Stimulated activated CD4-positive, alpha-beta T cell treated with anti-CD3 and anti-CD28 coated beads, TNF-alpha, amount 100 ng/mL, for 1 hour (primary cell): ENCODE measurements at places on chromosomes 4 and X.

DNA sequence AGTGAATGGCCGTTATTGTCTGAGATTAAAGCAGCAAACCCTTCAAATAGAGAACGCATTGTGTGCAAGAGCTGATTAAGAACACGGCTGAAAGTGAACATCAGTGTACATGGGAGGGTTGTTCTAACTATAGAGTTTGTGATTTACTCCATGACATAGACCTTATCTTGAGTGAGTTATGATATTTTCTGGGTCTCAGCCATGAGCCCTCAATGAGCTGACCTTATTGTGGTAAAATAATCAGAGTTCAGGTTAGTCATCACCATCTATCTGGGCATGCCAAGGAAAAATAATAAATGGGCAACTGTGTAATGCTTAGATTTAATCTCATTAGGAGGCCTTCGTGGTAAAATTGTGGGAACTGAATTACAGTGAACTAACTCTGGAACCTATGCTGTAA lies 33.2 kb upstream of the CLDN24 start:
- no peak for DNase-seq

DNA sequence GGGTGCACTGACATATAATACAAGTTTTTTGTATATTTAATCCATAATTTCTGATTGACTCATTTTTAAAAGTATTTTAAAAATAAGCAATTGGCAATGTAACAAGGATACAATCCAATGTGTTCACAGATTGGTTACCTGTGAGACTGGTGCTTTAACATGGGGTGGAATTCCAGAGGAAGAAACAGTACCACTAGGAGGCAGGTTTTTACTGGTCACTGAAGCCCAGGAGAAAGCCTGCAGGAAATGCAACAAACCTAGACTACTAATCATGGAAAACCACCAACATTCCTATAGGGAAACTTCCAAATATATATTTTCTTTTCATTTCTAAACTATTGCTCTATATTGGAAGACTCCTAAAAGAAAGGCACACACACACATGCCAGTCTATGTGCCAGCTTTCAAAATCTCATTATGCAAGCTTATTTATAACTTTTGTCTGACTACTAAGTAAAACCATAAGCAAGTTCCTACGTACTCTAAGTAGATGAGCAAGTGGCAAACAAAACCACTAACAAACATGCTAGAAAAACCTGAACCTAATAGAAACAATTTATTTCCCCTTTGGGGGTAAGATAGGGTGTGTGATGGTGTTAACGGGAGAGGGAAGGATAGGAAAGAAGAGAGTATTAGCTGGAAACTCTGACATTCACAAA lies 19.2 kb downstream of the G3BP2 start:
- no peak for DNase-seq

GRCh38 chr4:112532267-112532666 lies 16.3 kb upstream of the NEUROG2 start:
- no peak for DNase-seq

DNA sequence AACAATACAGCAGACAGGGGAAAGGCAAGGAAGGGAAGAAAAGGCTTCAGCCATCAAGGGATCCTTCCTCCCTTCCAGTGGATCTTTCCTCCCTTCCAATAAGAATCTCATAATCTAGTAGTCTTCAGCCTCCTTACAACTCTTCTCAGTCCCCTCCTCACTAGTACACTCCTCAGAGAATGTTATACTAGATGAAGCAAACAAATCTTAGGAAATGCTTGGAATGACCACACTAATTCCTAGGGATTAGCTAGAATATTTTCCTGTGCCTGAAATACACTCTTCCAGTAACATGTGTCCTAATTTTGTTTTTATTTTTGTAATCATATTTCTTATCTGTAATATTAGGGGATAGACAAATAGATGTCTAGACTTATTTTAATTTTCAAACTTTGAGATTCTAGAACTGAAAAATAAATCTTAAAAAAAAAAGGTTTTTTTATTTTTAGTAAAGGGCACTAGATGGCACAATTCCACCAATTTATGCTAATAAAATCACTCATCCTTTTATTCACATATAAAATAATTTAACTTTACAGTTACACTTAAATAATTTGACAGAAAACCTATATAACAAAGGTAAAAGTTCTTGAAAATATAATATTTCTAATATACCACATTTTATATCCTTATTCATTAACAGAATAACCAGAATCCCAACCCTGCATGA lies 7.0 kb upstream of the STPG2 start:
- DNase-seq, result no peak

GRCh38 chr4:108751321-108751720 lies 11.5 kb downstream of the ETNPPL start:
- DNase-seq, result no peak

GRCh38 chrX:17442898-17443297 lies 67.9 kb downstream of the NHS start:
- no peak for DNase-seq

GRCh38 chr4:145301386-145302080 lies 121.1 kb upstream of the OTUD4 start:
- no peak for DNase-seq

GRCh38 chr4:21596521-21596920 lies 352.1 kb downstream of the KCNIP4 start:
- DNase-seq, result no peak

DNA sequence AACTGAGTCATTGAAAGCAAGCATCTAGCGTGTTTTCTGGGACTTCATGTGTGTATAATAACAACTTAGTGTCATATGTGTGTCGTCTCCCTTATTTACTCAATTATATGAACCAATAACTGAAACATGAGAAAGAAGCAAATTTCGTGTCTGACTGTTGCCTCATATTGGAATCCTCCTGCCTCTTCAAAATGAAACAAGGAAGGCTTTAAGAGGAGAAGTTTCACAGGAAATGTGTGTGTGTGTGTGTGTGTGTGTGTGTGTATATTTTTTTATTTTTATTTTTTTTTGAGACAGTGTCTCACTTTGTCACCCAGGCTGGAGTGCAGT lies 145.8 kb upstream of the SFRP2 start:
- DNase-seq, result no peak

DNA sequence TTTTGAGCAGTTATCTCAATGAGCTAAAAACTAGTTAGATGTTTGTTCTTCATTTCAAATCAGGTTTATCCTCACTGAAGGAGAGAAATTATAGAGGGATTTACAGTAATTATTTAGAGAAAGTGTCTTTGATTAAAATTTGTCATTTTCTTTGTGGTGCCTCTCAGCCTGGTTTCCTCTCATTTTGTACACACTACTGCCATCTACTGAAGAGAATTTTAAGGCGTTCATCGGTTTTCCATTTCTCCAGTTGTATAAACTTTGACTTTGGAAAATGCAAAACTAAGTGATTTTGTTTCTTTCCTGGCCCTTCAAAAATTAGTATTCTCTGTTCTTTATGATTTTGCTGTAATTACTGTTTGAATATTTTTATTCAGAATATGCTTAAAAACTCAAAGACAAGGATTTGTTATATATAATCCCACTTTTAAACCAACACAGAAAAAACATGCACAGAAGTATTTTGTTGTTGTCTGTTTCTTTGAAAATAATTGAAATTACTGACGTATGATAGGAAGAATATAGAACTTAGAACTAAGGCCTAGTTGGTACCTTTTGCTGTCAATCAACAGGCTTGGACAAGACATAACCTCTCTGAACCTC lies 34.4 kb upstream of the ANXA3 start:
- DNase-seq, result no peak

DNA sequence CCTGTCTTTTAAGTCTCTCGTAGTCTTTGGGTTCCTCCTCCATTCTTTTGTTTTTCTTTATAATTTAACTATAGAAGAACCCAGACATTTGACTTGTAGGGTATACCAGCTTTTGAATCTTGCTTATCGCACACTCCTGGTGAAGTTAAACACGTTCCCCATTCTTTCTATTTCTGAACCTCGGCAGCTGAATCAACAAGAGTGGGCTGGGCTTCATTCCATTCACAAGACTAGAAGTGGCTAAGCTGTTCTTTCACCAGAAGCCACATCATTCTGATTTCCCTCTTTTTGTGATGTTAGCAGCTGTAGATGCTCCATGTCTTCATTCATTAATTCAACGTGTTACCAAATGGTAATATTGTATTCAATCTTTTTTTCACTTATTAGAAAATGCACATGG lies 167.9 kb downstream of the CORIN start:
- DNase-seq, result no peak

- no peak for DNase-seq
Measured at GRCh38 chrX:67749536-67749935, 205.7 kb downstream of the AR start.

- DNase-seq, result no peak
Measured at GRCh38 chr4:46016306-46016705, 107.5 kb downstream of the GABRG1 start.

DNA sequence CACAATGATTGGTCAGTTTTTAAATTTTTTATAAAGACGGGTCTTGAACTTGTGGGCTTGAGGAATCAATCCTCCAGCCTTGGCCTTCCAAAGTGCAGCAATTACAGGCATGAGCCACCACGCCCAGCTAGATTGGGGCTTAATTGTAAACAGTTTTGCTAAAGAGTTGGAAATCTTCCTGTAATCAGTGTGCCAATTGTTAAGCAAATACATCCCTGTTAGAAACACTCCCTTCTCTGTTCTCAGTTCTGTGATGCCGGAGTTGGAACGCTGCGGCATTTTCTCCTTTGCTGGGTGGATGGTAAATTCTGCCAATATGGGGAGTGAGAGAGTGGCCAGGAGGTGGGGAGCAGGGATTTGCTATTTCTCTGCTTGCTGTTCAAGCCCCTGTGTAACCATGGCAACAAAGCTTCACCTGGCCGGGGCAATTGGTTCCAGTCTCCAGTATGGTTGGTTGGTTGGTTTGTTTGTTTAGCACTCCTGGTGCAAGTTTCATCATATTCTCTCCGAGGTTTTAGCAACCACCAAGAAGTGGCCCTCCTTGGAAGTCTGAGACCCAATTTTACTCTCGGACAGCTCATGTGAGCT lies 3.0 kb upstream of the SPATA4 start:
- DNase-seq, result no peak

GRCh38 chr4:98519268-98519977 lies 139.0 kb downstream of the TSPAN5 start:
- DNase-seq, result no peak

- no peak for DNase-seq
Measured at GRCh38 chr4:118326585-118326984, 26.2 kb downstream of the PRSS12 start.

- no peak for DNase-seq
Measured at GRCh38 chr4:99821918-99822503, 5.4 kb downstream of the DAPP1 start.

GRCh38 chr4:185710487-185710995 lies 101.5 kb downstream of the SORBS2 start:
- no peak for DNase-seq

- DNase-seq, result no peak
Measured at GRCh38 chr4:85368240-85368639, 106.7 kb upstream of the ARHGAP24 start.

- no peak for DNase-seq
Measured at GRCh38 chr4:149793459-149793858, 22.2 kb downstream of the IQCM start.

DNA sequence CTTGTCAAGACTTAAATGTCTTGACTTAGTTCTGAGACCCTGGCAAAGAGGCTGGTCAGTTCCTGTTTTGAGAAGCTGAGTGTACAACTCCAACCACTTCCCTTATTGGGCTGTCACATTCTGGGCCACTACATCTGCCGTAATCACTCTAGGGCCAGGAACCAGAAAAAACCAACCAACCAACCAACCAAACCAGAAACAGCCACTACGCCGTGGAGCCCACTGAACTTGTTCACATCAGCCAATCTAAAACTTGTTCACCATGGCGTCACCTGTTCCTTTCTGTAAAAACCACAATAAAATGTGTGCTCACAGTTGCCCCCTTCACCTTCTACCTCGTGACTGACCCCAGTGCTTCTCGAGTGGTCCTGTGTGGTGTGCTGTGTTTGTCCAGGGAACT lies 107.3 kb downstream of the JADE1 start:
- no peak for DNase-seq

DNA sequence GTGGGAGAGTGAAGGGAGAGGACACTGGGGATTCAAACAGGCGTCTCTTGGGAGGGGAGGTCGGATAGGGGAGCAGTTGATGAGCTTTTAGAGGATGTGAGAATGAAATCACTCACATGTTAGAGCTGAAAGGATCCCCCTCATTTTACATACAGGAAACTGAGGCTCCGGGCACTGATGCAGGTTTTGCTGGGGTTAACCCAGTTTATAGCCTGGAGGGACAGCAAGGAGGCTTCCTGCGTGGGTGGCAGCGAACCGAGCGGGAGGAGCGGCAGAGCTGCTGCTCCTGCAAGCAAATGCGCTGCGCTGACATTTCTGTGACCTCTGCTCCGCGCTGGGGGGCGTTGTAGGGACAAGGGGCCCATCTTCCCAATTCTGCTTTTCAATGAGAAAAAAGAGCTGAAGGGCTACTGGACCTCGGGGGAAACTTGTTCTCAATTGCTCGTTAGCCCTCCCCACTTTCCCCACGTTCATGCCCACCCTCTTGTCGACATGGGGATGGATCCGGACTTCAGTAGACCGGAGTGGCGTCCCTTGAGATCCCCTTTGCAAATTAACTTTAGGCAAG lies 1.2 kb upstream of the NEUROG2 start:
- DNase-seq, result no peak

- no peak for DNase-seq
Measured at GRCh38 chrX:40262157-40263013, 164.6 kb upstream of the BCOR start.

DNA sequence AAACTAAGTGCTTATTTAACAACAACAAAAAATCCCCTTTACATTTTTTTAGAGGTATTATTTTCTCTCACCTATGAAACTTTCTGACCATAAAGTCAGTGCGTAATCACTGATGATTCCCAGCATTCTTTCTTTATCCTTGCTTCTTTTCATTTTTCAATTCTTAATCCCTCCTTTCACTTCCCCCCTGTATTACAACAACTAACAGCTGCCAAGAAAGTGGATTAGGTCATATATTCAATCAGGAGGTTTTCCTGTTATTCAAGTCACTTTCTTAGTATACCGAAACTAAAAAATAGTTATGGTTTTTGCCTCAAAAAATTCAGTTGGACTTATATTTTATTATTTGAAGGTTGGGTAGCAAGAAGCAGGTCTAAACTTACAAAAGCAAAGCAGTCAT lies 2.1 kb upstream of the STAP1 start:
- DNase-seq, result no peak
